Panc1 (cell line): ENCODE measurements at places on chromosomes 11 and 22.
A peak's percentile ranks its signal among the peaks of the same experiment; 100 is the strongest.

DNA sequence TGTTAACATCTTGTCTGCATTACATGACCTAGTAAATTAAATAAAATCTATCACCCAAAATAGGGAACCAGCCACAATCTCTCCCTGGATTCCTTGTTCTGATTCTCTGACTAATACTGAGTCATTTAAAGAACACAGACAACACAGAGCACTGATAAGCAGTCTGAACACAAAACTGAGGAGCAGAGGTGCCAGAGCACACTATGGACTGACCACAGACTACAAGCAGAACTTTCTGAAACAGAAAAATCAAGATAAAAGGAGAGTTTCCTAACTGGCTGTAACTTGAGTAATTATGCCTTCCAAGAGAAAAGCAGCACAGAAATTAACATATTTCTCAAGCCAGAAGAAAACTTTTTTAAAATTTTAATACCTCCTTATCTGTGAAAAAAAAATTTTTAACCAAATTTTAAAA lies 128.8 kb downstream of the SGSM3 start:
- DNase-seq = peak; percentile 85

GRCh38 chr11:128171506-128171905 lies 415.9 kb downstream of the ETS1 start:
- DNase-seq = no peak

- DNase-seq = no peak
Observed at GRCh38 chr22:40666151-40666848, 13.0 kb upstream of the MCHR1 start.

GRCh38 chr11:71293961-71294782 lies 41.8 kb upstream of the SHANK2 start:
- no peak for DNase-seq

- DNase-seq = no peak
Observed at GRCh38 chr22:44815099-44816070, 63.0 kb downstream of the ARHGAP8 start.
